CD4-positive, alpha-beta T cell treated with Interferon alpha-2 for 1 hour (primary cell): ENCODE measurements at places on chromosomes 12 and 14.

- DNase-seq, result peak; percentile 65
Measured at GRCh38 chr12:69329669-69330428, 18.3 kb upstream of the LYZ start.

GRCh38 chr14:105859717-105860614, 333.6 kb downstream of the TMEM121 start:
- DNase-seq, result peak; percentile 60

DNA sequence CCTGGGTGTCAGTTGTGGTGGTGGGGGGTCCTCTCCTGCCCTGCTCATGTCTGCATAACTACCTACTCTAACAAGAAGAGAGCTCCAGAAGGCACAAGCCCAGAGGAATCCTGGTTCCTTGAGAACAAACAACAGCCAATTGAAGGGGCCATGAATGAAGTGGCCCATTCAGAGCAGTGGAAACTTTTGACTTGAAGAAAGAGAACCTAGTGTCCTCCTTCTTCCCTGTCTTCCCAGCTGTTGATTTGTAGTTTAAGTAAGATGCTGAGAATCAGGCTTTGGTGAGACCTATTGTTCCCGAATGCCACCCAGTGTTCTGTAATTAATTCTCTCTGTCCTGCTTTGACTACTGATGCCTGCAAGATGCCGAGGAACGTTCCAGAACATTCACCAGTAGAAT, 79.2 kb downstream of the C14orf132 start:
- no peak for DNase-seq

DNA sequence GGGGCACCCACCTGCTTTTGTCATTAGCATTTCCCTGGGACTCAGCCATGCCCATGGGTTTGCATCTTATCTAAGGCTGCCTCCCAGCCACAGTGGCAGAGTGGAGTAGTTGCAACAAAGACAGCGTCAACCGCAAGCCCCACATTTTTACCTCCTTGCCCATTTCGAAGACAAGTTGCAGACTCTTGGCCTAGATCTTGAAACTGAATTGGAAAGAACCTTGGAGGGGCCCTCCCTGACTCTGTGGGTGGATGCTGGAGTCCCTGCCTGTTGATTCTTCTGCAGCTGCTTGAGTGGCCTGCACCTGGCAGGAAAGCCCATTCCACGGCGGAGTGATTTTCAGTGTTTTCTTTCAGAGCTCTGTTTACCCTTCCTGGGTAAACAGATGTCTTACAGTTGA, 309.0 kb downstream of the VRK1 start:
- DNase-seq, result no peak

DNA sequence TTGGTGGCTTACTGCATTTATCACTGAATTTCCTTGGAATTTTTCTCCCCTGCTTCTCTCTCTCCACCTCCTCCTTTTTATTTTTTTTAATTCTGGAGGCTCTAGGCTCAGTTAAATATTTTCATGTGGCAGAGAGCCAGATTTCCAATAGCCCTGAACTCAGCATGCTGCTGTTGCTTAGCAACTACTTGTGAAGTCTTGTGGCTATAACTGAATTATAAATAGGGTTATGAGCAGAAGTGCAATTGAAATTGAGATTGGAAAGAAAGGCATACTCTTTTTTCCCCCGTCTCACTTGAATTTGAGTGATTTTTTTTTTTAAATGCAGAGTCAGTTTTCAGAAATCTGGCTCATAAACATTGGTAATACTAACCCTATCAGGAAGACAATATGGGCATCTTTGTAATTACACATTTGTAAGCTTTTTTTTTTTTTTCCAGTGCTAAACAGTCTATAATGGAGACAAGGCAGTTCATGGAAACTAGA, 38.3 kb downstream of the ATF7IP start:
- peak; percentile 83 for DNase-seq
